ENCODE measurements at places on chromosomes 7 and 10.

- no peak for DNase-seq
These were observed 123.1 kb downstream of the DKK1 start for GRCh38 chr10:52437205-52437646.

- DNase-seq: no peak
These were observed 166.9 kb upstream of the SLC13A1 start for GRCh38 chr7:123366626-123367025.

GRCh38 chr7:79930604-79931003, 204.0 kb upstream of the GNAI1 start:
- no peak for DNase-seq

GRCh38 chr10:78925800-78926319, 142.9 kb upstream of the ZMIZ1 start:
- no peak for DNase-seq

- no peak for DNase-seq
These were observed 569.3 kb downstream of the ATRNL1 start for GRCh38 chr10:115662422-115662821.

DNA sequence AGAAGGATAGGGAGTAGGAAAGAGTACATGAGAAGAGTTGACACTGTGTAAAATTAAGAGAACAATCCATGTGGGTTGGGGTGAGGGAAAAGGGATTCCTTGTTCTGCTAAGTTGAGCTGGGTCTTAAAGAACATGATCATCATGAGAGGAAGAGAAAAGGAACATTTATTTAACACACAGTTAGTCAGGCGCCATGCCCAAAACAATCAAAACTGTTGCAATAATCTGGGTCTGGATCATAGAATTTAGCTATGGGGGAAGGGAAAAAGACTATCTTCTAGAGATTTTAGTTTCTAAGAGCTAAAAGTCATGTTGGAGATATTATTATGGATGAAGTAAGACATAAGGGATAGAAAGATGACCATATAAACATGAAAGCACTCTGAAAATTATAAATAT, 178.9 kb downstream of the SEM1 start:
- DNase-seq: no peak

- DNase-seq: no peak
These were observed 24.0 kb upstream of the KMT2C start for GRCh38 chr7:152459724-152460251.

DNA sequence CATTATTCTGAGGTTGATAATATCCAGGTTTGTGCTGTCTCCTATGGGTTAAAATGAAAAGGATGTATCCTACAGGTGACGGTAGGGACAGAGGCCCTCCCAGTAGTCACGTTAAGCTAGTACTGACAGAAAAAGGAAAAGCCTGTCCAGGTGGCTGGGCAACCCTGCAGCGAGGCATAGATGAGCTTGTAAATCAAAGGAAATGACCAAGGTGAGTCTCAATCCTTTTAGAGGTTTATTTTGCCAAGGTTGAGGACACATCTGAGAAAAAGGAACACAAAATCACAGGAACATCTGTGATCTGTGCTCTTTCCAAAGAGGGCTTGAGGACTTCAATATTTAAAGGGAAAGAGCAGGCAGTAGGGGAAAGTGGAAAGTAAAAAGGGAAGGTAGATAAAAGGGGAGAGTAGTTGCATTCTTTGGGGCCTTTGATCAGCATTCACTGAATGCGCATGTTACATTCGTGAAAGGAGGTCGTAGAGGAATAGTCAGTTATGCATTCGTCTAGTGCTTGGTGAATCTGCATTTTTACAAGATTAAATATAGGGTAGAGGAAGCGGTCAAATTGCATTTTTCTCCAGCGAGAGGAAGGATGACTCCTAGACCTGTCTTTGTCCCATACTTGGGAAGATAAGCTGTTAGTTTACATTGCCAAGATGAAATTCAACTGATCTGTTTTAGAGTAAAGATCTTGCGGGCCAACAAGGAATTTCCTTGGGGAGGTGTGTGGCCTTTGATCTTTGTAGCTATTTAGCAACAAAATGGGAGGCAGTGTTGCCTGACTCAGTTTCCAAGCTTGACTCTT, 884 bp upstream of the GSTO1 start:
- DNase-seq: no peak

DNA sequence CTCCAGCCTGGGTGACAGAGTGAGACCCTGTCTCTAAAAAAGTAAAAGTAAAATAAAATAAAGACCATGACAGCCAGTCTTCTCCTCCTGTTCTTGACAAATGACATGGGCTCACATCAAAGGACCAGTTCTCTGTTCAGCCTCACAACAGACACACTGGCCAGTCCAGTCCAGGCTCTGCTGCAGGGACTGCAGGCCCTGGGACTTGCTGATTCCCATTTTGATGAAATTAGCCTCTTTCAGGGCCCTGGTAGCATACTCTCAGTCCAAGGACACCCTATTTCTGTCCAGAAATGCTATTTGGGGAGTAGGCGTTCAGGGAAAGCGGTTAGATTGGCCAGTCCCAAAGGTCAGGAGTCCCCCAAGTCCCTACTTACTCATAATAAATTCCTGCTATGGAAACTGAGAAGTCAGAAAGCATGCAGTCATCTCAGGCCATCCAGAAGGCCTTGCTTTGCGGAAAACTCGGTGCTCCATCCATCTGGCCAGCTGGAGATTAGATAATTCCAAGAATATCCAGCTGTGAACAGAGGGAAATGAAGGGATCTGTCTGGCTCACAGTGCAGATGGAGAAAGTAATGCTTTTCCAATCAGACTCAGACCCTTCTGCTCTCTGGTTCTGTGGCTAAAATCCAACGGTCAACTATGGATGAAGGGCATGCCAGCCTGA, 74.4 kb downstream of the RAB11FIP2 start:
- no peak for DNase-seq

GRCh38 chr10:116069856-116070255, 203.2 kb downstream of the GFRA1 start:
- DNase-seq: no peak

DNA sequence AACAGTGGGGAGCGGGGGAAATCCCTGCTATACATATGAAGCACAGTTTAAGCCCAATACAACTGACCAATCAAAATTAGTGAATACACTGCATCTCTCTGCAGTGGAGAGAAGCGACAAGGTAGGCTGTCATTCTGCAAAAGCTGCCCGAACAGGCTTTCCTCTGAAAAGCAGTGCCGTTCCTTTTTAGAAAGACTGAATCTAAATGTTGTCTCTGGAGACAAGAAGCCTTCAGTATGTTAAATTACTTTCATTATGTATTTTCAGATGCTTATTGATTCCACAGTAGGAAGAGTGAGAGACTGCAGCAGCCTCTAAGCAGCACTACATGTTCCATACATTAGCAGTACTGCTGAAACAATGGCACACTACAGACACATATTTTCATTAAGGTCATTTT, at the start of gene GPR22:
Gene GPR22 (plus strand): TSS at position 129 of the 400 bp plus-strand sequence. CDS start 4,004 bp downstream, outside the sequence.
- no peak for DNase-seq

GRCh38 chr7:151687523-151688235, 168.0 kb upstream of the RHEB start:
- DNase-seq: no peak

DNA sequence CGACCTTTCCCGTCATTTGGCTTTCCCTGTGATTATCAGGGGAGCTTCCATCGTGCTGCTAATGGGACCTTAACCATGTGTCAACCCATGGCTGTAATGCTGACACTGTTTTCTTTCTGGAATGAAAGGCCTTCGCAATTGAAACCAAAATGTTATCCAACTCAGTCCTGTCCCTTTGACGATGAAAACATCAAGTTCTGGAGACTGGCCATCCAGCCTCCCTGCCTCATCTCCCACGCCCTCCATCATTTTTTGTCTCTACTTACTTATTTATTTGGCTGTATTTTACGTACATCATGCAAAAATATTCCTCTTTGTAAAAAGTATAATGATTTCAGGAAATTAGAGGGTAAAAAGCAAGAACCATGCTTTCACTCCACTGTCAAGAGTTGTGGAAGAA, 69.8 kb downstream of the EGFR start:
- DNase-seq: no peak

DNA sequence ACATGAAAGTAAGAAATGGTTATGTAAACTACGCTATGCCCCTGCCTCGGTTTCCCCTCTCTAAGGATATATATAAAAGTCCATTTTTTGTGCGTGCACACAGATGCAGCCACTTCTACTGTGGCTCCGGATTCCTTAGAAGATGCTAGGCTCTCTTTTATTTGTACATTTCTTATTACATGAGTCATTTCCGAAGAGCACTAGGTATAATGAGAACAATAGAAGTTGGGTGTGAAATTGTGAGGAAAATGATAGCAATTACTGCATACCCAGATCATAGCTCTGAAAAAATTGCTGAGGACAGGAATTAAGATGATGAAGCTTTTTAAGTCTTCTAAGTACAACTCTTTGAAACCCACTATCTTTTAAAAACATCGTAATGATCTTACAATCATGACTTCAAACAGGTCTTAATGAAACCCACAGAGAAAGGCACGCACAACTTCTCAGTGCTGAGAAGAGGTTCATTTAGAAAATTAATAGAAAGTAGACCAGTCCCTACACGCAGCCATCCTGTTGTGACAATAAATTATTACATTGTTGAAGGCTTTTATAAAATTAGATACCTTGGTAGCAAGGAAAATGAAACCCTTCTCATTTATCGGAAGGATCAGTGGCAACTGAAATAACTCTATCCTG, 96.2 kb upstream of the FGFR2 start:
- DNase-seq: no peak

DNA sequence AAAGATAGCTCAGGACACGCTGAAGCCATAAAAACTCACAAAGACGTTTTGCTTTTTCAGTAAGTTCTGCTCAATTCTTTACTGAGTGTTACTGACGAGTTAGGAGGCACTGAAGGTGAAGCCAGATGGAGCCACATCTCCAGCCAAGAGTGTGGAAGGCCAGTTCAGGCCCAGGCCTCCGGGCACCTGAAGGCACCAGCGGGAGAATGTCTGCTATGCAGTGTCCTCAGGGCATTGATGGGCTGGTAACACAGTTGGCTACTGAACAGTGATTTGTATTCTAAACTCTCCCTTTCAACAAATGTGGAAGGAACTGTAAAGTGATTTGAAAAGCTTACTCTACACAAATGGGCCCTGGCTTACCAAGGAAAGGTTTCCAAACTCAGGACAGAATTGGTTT, 64.8 kb upstream of the SVIL start:
- no peak for DNase-seq

DNA sequence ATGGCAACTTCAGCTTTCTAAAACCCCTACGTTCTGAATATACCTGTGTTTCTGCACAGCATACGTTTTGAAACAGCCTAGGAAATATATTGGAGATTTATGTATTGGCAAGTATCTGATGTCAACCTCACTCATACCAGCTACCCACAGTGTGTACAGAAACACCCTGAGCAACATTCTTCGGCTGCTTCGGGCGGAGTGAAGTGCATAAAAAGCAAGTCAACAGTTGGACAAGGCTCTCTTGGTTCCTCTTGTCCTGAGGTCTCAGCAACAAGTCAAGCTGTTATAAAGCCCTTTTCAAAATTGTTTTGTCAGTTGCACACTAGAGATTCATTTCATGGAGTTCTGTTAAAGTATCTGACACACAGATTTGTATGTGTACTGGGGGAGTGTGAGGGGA, 40.0 kb upstream of the PAPSS2 start:
- DNase-seq: no peak

- DNase-seq: no peak
These were observed 640.2 kb downstream of the ARL4A start for GRCh38 chr7:13327669-13328068.

DNA sequence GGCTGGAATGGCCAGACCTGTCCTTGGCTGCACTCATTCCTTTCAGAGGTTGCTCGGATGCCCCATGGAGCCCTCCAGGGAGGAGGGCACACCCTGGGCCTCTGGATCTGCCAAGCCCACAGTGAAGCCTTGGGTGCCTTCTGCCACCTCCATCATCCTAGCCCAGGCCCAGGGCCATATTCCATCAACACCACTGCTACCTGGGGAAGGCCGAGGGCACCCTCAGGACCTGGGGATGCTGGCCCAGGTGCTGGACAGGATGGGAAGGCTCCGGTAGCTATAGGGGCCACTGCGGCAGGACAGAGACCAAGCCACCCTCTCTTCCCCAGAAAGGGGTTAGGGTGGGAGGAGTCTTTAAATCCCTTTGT, 810 bp downstream of the OPN4 start:
- DNase-seq: no peak

DNA sequence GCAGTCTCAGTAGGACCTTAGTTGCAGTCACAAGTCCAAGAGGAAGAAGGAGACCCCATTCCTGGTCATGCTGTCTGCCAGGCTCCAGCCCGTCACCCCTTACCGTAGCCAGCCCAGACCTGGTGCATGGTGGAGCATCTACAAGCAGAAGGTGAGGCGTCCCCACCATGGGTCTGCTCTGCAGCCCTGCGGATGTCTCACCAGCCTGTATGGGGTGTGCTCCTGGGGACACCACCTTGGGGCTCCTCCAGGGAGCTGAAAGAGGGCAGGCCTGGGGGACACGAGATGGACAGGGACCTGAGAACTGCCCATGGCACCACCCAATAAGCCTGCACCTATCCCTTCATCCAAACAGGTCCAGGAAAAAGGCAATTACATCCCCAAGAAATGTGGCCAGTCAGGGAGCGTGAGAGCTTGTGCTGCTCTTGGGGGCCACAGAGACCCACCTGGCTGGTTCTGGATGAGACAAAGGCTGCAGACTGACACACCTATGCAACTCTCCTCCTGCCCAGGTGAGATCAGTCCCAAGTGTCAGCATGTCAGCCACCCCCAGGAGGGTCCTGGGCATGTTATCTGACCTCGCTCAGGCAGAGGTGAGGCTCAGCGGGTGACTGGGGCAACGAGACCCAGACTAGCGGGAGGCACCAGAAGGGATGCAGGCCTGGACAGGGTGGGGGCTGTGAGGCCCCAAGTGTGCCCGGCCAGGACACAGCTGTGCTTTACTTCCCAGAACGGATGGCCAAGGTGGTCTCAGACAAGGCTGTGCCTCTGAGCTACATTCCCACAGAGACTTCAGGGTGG, 84.5 kb upstream of the RET start:
- no peak for DNase-seq

GRCh38 chr7:98133181-98133580, 26.5 kb downstream of the LMTK2 start:
- DNase-seq: no peak

GRCh38 chr10:35940141-35941041, 298.3 kb upstream of the FZD8 start:
- DNase-seq: no peak

DNA sequence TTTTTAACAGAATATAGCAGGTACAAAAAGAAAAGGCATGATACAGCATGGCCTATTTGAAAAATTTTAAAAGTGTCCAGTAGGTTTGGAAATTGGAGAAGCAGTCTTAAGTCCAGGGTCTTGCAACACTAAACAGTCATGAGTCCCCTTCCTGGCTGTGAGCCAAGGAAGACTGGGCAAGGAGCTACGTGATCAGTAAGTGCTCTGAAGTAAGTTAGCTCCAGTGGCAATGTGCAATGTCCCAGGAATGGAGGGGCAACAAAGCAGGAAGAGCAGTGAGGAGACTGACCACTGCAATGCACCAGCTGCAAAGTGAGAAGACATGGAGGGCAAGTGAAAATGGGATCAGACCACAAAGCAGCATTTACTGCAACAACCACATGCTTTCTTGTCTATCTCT, 72.9 kb upstream of the GRID1 start:
- no peak for DNase-seq

DNA sequence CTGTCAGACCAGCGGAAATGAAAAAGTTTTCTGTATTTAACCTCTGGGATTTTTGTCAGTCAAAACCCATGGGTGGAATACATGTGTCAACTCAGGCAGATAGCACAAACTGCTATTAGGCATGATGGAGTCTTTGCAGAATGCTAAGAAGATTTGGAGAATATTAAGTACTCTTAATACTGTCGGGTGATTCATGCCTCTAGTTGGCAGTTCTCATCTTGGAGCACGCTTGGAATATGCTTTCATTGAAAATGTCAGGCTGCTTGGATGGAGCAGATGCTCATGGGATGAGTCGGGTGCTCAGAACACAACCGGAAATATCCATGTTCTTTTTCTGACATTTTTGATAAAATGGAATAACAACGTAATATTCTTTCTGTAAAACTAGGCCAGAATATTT, 27.6 kb upstream of the PRKG1 start:
- no peak for DNase-seq

All from cortex of kidney (tissue), 1 donor.